Brain (organoid and tissue), 16 donors: ENCODE measurements at places on chromosomes 1 and 21.
A peak's percentile ranks its signal among the peaks of the same experiment; 100 is the strongest.

- DNase-seq, result peak; percentile 80
These were observed 20.3 kb downstream of the AJAP1 start for GRCh38 chr1:4674676-4675075.

GRCh38 chr1:93702111-93702827 lies 20.6 kb upstream of the BCAR3 start:
- no peak for DNase-seq

DNA sequence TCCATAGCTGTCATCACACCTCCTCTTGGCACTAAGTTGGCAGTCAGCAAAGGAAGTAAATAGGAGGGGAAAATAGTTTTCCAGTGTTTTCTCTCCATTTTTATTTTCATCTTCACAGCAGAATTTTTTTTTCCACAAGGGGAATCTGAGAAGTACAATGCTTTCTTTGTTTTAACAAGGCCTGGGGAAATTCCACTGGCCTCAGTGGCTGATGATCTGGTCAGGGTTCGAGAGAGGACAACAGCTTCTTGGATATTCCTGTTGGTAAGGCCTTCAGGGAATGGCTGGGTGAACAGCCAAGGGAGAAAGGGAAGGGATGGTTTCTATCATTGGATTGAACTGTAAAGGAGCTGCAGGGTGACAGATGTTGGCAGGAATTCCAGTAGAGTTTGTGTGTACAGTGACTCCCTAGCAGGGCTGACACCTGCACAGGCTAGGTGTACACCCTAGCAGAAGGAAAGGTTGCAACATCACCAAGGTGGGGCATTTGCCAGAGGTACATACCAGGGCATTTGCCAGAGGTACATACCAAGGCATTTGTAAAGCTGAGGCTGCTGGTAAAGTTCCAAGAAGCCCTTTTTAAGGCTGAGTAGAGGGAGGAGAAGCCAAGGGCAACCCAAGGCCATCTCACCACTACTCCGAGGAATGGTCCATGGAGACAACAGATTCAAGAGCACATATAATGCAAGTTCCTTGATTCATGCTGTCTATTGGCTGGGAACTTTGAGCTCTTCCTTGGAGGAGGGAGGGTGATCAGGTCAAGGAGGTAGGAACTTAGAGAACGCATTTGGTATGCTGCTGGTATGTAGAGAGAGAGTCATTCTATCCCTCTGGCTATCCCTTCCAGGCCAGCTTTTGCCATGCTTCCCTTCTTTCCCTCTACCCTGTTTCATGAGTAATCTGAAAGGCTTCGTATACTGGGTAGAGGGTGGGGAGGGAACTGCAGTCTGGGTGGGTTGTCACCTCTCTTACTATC lies 3.1 kb downstream of the GJA5 start:
- no peak for DNase-seq

DNA sequence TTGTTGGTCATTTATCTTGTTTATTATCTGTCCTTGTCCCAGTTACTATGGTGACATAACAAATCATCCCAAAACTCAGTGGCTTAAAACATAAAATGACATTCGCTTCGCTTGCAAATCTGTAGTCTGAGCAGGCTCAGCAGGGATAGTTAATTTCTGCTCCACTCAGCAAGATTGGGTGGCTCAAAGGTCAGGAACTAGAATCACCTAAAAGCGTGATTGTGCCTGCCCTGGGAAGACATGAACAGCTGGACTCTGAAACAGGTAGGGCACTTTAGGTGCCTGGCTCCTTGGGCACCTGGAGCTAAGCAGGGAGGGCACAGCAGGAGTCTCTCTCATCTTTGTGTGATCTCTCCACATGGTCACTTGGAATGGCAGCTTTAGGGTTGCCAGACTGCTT lies 14.7 kb upstream of the TRAF3IP3 start:
- no peak for DNase-seq

DNA sequence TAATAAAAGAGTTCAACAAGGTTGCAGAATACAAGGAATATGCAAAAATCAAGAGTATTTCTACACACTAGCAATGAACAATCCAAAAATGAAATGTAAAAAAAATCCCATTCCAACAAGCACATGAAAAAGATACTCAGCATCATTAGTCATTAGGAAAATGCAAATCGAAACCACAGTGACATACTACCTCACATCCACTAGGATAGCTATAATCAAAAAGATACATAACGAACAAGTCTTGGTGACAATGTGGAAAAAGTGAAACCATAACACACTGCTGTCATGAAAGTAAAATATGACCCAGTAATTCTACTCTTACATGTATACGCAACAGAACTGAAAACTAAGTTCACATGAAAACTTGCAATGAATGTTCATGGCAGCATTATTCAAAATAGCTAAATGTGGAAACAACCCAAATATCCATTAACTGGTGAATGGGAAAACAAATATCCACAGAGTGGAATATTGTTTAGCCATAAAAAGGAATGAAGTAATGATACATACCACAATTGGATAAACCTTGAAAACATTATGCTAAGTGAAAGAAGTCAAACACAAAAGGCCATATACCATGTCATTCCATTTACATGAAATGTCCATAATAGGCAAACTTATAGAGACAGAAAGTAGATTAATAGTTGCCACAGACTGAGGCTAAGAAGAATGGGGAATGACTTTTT lies 34.3 kb downstream of the PIK3R3 start:
- no peak for DNase-seq

- DNase-seq, result peak; percentile 59
These were observed 481 bp downstream of the TAL1 start for GRCh38 chr1:47231301-47232186.

DNA sequence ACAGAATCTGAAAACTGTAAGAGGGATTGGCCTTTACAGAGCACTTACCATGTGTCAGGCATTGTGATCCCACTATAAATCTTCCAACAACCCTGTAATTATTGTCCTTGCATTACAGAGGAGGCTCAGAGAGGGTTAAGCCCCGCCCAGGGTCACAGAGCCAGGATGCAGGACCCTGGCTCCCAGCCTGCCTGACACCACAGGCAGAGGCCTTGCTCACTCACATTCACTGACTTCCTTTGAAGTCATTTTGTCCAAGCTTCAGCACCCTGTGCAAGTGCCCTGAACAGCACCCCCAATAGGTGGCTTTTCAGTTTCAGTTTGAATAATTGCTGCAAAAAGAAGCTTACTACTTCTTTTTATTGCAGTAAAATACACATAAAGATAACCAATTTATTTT lies 256.8 kb upstream of the NFIA start:
- DNase-seq, result no peak

DNA sequence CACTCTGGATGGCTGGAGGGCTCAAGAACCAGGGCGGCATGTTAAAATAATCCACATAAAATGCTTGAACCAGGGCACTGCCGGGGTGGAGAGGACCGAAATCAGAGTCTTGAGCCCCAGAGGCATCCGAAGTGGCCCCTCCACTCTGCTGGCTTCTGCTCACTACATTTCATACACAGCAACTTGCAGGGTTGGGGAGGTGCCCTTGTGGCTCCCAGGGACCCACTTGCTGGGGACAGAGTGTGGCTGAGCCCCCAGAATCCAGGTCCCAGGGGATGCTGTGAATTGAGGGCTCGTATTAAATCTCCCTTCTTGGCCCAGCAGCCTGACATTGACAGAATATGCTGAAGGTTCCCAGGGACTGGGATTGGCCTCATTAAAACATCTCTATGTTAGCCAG lies 181.7 kb downstream of the GRIK3 start:
- no peak for DNase-seq

DNA sequence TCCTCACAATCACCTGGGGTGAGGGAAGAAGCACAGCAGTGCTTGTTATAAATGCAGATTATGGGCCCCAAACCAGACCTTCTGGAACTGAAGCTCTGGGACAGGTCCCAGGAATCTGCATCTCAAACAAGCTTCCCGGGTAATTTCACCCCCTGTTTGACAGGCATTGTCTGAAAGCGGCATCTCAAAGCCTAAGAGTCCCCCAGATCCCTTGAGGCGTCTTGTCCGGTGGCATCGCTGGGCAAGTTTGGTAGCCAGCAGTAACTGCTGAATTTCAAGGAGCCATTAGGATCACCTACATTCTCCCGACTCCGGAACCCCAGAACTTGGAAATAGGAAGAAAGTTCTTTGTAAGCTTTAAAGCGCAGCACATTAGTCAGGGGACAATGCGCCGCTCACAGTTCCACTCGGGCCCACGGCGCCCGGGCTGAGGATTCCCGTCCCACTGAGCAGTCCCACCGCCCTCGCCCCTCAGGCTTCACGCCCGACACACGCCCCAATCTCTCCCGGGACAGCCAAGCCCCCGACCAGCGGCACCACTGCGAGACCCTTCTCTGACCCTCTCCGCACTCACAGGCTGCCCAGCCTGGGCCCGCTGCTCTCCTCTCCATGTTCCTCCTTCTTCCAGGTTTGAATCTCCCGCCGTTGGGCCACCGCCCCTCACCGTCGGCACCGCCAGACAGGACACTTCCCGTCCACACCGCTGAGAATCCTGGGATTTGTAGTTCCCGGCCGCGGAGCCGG lies at the start of gene IQGAP3:
IQGAP3 (minus strand) TSS at position 647 of the 744 bp plus-strand sequence; CDS start at position 611, 36 bp downstream.
- DNase-seq, result peak; percentile 93

DNA sequence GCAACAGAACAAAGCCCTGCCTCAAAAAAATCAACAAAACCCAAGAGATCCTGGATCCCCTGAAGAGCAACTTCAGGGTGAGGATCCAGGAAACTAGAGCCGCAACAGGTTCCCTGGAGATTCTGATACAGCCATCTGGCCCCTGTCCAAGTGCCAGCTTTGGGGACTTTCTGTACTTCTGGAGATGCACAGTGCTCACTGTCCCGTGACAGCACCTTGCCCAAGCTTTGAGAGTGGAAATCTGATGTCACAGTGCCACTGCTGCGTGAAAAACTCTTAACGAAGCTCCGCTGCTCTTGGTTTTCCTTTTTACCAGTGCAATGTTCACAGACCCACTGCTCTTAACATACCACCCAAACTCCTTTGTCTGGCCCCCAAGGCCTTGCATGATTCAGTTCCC lies 26.3 kb downstream of the STK40 start:
- no peak for DNase-seq

DNA sequence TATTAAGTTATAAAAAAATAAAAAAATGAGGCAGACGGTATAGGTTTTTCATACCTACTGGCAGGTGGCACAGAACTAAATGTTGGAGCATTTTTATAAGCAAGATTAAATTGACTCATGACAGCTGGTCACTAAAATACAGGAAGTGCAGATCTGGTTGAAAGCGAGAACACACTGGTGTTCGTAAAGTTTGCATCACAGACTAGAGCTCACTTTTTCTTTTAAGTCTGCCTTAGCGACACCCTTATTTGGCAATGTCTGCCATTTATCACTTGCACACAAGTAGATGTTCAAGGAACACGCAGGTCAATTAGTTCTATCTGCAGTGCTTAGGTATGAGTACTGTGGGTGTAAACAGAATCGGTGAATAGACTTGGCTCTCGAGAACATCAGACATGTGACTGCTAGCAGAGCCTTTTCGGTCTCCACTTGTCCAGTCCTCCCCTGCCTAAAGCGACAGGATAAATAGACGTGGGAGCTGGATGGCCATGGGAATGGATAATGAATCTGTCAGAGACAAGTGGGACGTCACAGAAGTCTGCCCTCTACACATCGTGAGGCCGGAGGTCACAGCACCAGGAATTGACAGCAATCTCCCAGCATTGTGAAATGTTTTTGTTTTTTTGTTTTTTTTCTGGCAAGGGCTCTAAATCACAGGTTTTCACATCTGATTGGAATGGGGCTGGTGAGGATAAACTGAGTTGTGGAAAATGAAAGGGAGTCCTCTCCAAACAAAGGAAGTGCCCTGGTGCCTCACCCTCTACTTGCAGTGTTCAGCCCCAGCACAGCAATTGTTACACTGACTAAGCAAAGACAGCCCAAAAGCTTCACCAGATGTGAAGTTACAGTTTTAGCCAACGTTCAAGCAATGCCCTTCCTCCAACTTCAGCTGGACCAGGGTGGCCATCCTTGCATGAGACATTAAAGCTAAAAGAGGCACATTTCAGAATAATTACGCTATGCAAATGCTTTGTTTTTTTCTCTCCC lies 248.9 kb downstream of the NTNG1 start:
- DNase-seq, result no peak

DNA sequence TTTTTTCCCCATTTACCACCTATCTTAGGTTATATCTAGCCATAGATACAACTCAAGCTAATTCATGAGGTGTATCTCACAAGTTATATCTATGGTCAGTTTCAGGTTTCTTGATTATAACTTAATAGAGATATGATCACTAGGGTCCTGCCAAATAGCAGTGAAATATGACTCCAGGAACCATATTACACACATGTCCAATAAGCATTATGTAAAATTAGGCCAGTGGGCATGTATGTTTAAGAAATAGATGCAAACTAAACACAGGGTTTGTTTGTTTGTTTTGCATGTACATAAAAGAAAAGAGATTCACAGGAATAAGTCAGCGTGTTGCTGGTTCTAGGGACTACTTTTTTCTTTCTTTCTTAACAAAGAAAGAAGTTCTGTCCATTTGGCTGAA lies 112.5 kb upstream of the ST6GALNAC5 start:
- no peak for DNase-seq

DNA sequence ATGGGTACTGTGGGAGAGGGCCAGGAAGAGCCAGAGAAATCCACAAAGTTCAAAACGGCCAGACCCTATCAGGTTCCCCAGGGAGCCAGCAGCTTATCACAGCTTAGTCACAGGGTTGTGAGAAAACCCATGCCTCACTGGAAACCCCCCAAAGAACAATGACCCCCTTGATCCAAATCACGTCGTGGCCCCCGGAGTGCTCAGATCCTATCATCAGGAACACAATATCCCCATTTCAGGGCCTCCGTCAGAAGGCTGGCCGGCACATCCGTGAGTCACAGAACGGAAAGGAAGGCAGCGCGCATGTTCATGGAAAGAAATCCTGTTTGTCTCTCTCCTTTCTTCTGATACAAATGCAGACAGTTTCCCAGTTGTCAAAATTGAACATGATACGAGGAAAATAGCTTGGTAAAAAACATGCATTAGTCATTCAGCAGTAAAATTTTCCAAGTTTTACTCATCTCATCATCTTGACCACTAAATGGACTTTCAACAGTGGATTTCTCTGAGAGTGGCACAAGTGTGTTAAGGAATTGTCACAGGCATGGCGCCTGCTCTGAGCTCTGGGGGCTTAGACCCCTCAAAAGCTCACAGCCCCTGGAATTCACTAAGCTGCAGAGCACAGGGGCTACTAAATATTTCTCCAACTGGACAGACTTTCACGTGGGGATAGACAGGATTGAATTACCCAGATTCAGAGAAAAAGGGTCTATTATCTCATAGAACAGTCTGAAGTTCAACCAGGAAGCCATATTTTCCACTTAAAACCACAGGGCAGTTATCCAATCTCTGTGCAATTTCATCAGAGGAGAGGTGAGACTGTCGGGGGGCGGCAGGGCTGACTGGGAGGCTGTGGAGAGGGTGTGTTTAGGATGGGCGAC lies 124.8 kb downstream of the RIPK4 start:
- peak; percentile 13 for DNase-seq

- DNase-seq, result no peak
These were observed 116.0 kb downstream of the NOS1AP start for GRCh38 chr1:162185314-162186025.

GRCh38 chr21:16022921-16023320 lies 293.1 kb downstream of the USP25 start:
- DNase-seq, result no peak

DNA sequence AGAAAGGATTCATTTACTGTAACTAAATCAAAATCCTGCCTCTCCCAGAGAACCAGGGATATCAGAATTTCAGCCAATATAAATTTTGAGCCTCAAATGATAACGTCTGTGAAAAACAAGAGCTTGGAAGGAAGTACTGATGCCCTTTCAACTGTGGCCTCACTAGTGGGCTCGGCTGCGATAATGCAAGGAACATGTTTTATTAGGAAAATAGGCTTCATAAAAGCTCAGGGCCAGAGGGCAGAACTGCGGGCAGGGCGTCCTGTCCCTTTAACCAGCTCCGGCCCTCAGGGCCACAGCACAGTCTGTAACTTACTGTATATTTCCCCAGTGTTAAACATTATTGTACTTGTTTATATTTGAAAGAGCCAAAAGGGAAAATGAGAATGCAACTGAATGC lies 122.0 kb downstream of the PEX14 start:
- no peak for DNase-seq
